ENCODE measurements at places on chromosomes 7 and 10.

- no peak for DNase-seq
Measured at GRCh38 chr7:89029864-89030263, 234.3 kb upstream of the TEX47 start.

DNA sequence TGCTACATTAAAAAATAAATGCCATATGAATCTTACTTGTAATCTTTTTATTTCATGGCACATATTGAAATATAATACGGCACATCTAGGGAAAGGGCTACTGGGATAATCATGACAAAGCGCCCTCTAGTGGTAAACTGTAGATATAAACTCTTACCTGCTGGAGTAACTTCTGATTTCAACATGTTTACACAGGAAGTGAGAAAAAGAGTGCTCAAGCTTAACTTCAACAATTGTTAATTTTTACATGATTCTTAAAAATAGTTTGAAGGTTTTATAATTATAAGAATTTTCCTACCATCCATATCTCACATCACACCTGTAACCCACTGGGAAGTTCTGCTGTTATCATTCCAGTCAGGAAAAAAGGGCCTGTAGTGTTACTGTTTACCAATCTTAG, 2.0 kb upstream of the HEPACAM2 start:
- no peak for DNase-seq

DNA sequence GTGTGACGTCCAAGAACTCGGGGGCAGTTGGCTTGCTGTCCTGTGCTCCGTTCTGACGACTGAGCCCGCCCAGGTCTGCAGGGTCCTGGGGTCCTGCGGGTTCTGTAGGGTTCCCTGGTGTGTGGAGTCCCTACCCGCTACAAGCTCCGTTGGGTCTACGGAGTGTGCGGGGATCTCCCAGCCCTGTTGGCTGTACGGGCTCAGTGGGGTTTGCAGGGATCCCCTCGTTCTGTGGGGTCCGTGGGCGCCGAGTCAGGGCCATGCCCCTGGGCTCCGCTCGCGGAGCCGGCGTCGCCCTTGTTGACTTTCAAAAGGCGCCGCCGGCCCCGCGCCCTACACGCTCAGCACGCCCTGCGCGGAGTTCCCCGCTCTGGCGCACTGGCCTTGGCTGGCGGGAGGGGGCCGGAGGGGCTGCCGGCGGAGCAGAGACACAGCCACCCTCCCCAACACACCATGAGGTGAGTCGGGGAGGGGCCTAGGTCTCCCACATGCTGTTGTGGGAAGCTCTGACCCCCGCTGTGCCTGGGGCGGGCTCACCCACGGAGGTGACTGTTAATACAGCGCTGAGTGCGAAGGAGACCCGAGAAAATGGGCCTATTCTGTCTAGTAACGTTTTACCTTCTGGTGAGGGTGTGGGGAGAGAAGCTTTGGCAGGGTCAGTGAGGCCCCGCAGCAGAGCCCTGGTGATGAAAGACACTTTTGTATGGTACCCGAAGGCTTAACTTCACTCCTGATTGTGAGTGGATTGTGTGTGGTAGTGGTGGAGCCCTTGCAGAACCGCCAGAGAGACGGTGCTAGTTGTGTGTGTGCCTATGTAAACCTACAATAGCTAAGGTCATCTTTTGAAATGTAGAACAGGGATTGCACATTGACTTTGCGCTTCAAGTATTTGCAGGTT, 8.1 kb downstream of the TASOR2 start:
- DNase-seq: peak; percentile 75

GRCh38 chr7:1940402-1940786, 270.3 kb downstream of the ELFN1 start:
- DNase-seq: peak; percentile 92

DNA sequence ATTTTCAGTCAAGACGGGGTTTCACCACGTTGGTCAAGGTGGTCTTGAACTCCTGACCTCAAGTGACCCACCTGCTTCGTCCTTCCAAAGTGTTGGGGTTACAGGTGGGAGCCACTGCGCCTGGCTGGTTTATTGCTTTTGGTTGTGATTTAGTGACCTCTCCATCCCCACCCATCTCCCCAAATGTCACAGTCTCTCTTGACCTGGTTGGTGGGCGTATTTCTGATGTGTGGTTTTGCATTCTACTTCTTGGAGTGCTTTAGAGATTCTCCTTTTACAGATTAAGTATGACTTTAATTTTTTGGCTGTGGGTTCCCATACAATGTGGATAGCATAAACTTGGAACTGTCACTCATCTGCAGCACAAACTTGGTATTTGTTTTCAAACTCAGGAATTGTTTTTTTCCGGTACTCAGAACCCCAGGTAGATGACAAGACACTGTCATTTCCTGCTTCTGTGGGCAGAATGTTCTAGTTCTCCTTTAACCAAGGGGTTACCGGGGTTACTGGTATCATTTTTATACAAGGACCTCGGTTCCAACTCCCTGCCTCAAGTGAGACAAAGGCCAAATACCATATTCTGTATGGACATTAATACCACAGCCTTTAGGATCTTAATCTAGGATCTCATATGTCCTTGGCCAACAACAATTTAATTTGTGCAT, 50.5 kb downstream of the MRC1 start:
- DNase-seq: no peak

DNA sequence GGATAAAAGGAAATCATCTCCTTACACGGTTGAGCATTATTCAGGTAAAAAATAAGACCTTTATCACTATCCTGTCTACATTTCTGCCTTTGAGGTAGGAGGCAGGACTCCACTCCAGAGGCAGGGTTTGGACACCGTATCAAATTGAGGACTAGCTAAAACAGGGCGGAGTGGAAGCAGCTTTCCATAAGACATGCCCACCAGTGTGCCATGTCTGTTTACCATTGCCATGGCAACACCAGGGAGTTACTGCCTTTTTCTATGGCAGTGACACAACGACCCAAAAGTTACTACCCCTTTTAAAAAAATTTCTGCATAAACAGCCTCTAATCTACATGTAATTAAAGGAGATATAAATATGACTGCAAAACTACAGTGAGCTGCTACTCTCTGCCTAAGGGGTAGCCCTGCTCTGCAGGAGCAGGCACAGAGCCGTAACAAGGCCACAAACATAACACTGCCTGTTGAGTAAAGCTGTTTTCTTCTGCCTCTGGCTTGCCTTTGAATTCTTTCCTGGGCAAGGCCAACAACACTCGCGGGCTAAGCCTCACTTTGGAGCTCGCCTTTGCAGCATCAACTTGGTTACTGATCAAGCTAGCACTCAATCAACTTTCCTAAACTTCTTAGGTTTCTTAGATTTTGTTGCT, 26.5 kb downstream of the DGKB start:
- no peak for DNase-seq

- no peak for DNase-seq
Measured at GRCh38 chr7:80937336-80937735, 18.5 kb upstream of the SEMA3C start.

GRCh38 chr7:4134631-4135030, 547.5 kb upstream of the FOXK1 start:
- no peak for DNase-seq

DNA sequence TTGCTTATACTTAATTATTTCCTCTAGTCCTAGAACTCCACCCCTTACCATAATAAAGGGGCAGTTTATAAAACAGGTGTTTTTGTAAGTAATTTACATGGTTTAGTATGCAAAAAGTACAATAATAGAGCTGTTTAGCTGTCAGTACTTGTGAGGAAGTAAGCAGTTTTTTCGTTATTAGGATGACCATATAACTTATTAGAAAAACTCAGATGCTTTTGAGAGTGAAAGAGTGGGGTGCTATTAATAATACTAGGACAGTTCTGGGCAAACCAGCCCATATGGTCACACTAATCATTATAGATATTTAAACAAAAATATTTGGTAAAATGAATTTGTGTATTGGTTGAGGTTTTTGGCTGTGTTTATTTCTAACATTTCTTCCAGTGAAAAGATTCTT, 201.9 kb upstream of the KAT6B start:
- DNase-seq: no peak

DNA sequence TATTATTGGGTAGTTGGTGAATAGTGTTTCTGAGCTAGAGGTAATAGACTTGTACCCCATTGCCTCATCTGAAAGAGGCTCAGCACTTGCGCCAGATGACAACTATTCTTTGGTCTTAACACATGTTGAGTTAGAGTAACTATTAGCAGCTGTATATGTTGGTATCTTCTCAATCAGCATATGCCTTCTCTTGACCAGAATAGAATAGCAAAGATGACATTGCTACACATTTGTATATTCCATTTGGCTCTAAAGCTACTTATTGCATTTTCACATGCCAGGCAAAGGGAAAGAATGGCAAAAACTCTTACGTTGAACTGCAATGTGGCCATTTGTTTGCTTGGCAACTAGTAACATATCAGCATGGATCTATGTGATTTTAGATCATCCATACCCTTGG, 173.8 kb upstream of the AGR3 start:
- no peak for DNase-seq

- DNase-seq: no peak
Measured at GRCh38 chr7:152411389-152411788, 24.4 kb downstream of the KMT2C start.

DNA sequence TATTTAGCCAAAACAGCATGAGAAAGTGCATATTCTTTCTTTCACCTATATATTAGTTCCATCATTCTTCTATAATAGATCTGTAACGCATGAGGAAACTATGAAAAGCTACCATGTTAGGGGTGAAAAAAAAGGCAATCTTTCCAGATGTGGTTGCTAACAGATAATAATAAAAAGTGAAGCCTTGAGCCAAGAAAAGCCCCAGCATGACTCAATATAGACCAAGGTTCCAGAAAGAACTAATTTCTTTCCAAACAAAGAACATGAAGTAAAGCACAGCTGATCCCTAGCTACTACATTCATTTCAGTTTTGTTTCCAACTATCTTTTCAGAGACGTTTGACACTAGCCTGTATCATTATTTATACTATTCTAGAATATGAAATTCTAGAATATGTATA, 16.4 kb downstream of the ARL4A start:
- DNase-seq: no peak

GRCh38 chr7:66145400-66146104, 30.9 kb downstream of the CRCP start:
- peak; percentile 42 for DNase-seq

DNA sequence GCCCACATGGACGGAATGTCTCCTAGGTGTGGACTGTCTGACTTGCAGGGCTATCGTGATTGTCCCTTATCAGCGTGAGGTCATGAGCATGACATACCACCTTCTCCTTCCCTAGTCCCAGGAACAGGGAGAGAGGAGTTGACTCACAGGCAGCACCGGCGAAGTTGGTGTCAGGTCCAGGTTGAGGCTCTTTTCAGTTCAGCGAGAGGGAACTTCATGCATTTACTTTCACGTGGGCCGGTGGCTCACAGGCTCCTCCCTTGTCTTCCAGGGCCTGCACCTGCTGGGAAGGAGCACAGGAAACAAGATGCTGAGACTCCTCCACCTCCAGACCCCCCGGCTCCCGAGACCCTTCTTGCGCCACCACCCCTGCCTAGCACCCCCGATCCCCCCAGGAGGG, 46.1 kb downstream of the PROSER2 start:
- DNase-seq: no peak

- DNase-seq: no peak
Measured at GRCh38 chr10:112389271-112389822, 15.4 kb downstream of the ACSL5 start.

GRCh38 chr7:151832138-151832537, 44.8 kb downstream of the PRKAG2 start:
- DNase-seq: no peak

- DNase-seq: no peak
Measured at GRCh38 chr7:128827248-128827958, 2.8 kb upstream of the FLNC start.

DNA sequence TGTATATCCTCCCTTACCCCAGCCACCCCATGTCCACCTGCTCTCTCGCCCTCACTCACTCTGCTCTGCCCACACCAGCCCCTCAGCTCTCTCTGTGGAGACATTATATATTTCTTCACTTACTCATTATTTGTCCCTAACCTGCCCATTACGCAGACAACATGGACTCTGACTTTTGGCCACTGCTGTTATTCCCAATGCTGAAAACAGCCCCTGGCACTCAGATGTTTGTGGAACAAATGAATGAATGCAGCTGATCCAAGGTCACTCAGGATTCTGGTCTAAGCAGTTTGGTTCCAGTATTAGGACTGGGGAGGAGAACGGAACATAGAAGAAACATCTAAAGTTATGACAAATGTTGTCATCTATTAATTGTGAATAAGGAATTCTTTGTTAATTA, 26.7 kb downstream of the GNA12 start:
- DNase-seq: no peak

DNA sequence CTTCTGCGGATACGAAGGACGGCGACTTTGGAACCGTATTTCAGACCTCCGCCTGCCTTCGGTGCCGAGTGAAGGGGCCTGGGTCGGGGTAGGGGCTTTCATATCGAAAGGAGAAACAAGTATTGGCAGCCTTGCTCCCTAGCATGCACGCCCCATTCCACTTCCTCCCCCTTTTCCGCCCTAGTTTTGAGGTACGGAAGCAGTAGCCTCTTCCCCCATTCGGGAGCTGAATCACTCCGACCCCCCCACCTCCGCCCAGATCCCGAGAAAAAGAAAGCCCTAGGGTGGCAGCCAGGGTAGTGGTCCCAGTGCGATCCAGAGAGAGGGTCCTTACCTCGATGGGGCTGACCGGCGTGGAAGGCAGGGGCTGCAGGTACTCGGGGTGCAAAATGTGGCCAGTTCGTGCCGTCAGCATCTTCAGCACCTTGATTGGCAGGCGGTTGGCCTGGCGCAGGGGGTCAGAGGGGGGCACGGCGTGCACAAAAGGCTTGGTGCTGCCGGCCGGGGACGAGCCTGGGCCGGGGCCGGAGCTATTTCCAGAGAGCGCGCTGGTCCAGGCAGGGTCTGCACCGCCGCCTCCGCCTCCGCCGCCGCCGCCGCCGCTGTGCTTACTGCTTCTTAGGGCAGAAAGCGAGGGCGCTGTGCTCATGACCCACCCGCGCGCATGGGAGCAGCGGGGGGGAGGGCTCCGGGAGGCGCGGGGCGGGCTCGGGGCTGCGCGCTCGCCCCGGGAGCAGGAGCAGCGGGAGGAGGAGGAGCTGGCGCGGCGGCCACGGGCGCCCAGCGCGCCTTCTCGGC, 594 bp downstream of the ZNF503 start:
- peak; percentile 71 for DNase-seq

- peak; percentile 58 for DNase-seq
Measured at GRCh38 chr10:110208614-110209453, 1.4 kb downstream of the MXI1 start.

DNA sequence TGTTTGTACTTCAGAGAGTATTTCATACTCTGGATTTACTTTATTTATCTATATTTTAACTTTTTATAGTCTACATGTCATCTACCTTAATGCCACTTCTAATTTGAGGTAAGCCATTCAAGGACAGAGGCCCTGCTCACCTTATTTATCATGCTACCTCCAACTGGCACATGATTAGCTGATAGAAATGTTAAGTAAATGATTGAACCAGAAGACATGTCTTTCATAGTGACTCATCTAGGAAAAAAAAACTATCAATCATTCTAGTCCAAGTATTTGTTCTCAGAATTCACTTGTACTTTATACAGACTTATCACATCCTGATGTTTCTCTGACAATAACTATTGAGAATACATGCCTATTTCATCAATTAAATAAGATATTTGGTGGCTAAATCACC, 856.3 kb downstream of the XPNPEP1 start:
- DNase-seq: no peak

DNA sequence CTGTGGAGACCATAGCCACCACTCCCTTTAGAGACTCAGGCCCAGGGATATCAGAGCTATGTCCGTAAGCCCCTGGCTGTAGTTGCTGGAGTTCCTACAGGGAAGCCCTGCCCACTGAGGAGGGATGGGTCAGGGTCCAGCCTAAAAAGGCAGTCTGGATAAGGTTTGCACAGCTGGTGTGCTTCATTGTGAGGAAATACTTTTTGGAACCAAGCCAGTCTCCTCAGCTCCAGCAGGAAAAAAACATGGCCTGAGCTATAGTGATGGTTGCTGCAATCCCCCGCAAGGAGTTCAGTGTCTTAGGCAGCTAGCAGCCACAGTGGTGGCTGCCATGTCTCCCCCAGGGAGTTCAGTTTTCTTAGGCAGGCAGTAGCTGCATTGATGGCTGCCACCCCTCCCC, 52.6 kb upstream of the CYP2C8 start:
- no peak for DNase-seq

All from mucosa of descending colon (tissue), 3 donors.